ENCODE measurements at places on chromosomes 7 and 10.

GRCh38 chr10:30550967-30551815 is 78.4 kb downstream of the LYZL2 start:
- DNase-seq = no peak

DNA sequence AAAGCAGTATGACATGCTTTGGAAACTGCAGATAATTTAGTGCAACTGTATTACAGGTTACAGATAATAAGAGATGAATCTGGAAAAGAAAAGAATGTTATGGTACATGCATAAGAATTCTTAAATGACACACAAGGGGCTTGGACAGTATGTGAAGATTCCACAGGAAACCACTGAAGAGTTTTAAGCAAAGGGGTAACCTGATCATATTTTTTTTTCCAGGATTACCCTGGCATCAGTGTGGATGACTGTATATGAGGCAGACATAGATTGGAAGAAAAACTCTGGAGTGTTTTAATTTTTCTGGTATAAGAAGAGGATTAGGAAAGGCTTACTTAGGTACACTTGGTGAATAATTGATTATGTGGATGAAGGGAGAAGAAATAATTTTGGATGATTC is 8.1 kb downstream of the TFPI2 start:
- DNase-seq = no peak

GRCh38 chr10:50260791-50261281 is 9.5 kb upstream of the ASAH2 start:
- no peak for DNase-seq

- no peak for DNase-seq
Observed at GRCh38 chr10:110326351-110327032, 21.8 kb upstream of the SMNDC1 start.

GRCh38 chr7:98802088-98802780 is 67.6 kb downstream of the TMEM130 start:
- no peak for DNase-seq

DNA sequence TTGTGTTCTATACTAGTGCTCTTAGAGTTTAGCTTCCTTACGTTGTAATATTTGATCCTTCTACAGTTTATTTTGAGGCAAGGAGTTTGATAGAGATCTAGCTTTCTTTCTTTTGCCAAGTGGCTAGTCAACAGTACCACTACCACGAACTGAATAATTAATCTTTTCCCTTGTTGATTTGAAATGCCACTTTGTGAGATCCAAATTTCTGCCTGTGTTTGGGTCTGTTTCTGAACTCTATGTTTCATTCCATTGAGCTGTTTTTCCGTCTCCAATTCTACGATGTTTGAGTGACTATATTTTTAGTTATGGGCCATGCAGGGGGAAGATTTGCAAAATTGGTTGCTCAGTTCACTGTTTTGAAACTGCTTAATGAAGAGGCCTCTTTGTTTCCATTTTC is 134.7 kb downstream of the KIAA1217 start:
- DNase-seq = no peak

GRCh38 chr10:58414270-58415041 is 29.2 kb downstream of the TFAM start:
- DNase-seq = no peak

- peak; percentile 29 for DNase-seq
Observed at GRCh38 chr7:77696643-77697534, 630 bp downstream of the RSBN1L start.

DNA sequence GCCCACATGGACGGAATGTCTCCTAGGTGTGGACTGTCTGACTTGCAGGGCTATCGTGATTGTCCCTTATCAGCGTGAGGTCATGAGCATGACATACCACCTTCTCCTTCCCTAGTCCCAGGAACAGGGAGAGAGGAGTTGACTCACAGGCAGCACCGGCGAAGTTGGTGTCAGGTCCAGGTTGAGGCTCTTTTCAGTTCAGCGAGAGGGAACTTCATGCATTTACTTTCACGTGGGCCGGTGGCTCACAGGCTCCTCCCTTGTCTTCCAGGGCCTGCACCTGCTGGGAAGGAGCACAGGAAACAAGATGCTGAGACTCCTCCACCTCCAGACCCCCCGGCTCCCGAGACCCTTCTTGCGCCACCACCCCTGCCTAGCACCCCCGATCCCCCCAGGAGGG is 46.1 kb downstream of the PROSER2 start:
- no peak for DNase-seq

- DNase-seq = no peak
Observed at GRCh38 chr7:33979807-33980355, 74.5 kb downstream of the BMPER start.

- DNase-seq = no peak
Observed at GRCh38 chr7:141541375-141541774, 9.8 kb upstream of the AGK start.

GRCh38 chr10:109981650-109982049 is 26.1 kb upstream of the ADD3 start:
- DNase-seq = no peak

GRCh38 chr7:130256704-130257103 is 10.0 kb upstream of the CPA2 start:
- no peak for DNase-seq

DNA sequence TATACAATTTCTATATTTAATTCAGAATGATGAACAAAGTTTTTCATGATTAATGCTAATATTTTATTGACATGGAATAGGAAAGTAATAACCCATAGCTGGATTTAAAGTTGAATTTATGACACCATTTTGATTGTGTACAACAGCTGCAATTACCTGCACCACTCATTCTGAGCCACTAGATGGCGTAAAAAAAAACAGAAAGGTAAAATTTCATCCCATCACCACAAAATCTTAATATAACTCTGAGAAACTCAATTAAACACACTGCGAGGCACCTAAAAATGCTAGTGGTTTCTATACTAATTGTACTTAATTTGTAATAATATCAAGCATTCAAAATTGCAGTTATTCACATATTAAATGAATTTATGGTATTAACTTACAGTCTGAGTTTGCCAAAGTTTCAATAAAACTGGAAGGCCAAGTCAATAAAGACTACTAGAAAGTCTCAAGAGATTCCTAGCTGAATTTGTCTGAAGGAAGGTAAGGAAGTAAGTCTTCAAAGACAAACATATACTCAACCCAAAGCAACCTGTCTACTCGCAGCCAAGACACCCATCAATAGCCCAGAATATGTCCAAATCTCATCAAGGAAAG is 182.5 kb downstream of the SKAP2 start:
- DNase-seq = peak; percentile 22

DNA sequence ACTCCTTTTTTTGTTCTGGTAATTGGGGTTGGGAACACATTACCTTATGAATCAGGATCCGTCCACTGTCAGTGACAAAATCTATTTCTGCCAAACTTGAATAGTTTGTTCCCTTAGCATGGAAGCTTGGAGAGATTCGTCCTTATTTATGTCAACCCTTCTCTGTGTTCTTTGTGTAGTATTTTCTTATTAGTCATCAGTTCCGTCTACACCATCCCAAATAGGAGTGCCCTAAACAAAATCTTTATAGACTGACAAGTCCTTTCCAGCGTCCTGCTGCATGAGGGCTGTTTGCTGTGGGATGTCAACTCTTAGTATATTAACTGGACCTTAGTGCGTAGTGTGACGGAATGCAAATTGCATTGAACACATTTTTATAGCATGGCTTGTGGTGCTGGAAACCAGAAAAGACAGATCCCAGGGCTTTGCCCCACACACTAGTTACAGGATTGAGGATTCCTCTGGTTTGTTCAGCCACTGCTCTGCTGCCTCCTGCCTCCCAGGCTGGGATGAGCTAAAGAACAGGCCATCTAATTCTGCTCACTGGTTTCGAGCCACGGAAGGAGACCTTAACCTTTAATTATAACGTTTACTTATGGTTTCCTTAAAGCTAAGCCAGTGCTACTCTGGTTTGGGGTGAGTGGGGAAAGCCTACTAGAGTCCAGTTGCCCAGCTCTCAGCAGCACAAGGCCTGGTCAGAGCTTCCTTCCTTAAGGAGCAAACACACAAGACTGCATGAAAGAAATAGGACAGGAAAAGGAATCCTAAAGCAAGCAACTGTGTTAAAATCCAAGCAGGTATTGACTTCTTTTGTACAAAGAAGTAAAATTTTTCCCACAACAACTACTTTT is 194.4 kb downstream of the CCSER2 start:
- DNase-seq = no peak

GRCh38 chr10:72081772-72082590 is 6.4 kb downstream of the SPOCK2 start:
- DNase-seq = no peak

DNA sequence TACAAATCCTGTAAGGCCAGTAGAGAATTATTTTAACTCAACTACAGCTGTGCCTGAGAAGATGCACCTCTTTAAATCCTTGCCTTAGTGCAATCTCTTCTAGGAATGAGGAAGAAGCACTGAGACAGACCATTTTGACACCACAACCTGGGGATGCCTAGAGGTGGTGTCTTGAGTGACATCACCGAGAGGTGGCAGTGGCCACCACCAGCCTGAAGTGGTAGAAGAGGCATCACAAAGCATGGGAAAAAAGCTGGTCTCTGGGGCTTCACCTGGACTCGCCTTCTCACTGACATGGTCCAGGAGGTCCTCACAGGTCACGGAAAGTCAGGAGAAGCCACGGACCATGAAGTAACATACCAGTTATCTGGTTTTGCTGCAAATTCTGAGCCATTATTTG is 99.2 kb upstream of the PDLIM1 start:
- DNase-seq = no peak

- DNase-seq = no peak
Observed at GRCh38 chr7:128197589-128197988, 43.5 kb upstream of the LEP start.

- no peak for DNase-seq
Observed at GRCh38 chr7:139762886-139763285, 14.9 kb downstream of the HIPK2 start.

DNA sequence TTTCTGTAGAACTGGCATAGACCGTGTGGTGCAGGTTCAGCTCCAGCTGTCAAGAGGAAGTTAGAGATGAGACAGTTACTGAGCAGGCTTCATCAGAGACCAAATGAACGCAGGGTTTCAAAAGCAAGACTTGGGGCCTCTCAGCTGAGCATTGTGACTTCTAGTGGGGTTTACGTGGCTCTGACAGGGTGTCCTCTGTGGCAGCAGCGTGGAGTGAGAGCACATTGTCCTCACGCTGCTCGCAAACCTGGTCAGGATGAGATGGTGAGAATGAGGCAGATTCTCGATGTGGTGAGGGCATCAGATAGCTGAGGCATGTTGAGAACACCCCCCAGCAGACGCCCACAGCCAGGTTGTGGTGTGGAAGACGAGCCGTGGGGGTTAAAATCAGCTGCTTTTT is 126.0 kb downstream of the DNAJB6 start:
- DNase-seq = no peak

DNA sequence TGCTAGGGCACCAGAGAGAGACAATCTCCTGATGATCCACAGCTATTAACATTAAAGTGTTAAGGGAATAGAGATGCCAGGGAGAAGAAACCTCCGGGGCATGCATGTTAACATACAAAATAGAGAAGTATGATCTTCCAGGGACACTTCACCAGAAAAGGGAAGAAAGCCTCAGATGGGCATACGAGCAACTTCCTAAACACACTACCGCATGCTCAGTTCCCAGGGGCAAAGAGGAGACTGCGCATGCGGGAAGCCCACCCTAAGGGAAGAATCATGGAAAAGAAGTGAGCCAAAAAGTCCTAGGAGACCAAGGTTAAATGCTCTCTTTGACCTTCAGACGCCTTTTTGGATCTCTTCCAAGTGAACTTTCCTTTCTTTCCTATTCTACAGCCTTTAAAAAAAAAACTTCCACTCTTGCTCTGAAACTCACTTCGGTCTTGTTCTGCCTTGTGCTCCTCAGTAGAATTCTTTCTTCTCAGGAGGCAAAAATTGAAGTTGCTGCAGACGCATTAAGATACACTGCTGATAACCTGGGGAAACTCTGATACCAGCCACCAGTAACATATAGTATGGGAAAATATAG is 1211.3 kb downstream of the REEP3 start:
- DNase-seq = no peak

- no peak for DNase-seq
Observed at GRCh38 chr7:50853311-50853710, 70.6 kb upstream of the GRB10 start.

DNA sequence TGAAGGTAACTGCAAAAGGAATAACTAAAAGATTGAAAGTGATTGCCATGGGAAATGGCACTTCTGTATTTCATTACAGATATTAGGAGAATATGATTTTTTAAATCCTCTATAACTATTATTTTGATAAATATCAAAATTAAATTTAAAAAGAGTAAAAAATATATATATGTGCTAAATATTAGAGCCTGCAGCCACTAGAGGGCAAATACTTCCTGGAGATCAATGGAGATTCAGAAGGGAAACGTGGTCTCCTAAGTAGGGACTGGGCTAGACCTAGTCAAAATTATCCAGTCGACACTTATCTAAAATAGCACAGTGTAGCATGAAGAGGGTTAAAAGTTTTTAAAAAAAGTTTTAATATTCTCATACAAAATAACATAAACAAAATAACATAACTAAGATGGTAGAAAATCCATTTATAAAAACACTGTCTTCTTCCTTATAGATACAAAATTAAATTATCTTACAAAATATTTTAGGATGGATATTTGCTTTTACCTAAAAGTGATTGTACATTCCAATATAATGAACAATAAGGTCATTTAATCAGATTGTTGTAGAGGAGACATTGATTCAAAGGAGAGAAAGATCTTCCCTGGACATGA is 434.3 kb downstream of the MDFIC start:
- DNase-seq = no peak

- no peak for DNase-seq
Observed at GRCh38 chr7:4157651-4158050, 524.4 kb upstream of the FOXK1 start.

DNA sequence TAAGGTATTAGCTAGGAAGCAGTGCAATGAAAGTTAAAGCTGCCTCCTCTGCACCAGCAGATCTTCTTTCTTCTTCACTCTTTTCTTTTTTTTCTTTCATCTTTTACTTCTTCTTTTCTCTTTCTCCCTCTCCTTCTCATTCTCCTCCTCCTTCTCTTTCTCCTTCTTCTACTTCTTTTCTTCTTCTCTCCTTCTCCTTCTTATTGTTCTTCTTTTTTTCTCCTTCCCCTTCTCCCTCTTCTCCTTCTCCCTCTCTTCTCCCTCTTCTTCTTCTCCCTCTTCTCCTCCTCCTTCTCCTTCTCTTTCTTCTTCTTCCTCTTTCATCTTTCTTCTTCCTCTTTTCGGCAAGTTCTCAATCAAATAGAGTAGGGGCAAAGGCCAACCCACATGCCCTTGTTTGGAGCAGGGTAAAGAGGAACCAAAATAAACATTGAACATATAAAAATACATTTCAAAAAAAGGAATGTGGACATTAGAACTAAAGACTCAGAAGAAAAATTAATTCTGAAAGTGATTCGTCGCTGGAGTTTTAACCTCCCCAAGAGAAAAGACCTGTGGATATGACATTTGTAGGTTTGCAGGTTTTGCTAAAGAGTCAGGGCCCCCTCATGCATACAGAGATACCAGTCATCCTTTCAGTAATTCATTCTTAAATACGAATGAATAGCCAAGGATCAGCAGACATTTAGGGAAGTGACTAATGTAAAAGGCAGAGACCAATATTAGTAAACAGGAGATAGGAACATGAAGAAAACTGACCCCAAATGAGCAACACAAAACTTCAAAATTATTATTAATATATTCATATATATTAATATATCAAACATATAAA is 93.0 kb upstream of the RSU1 start:
- DNase-seq = no peak

Data from thymus (tissue), 14 donors.